T-helper 1 cell (primary cell): ENCODE measurements at places on chromosomes 4 and X.

DNA sequence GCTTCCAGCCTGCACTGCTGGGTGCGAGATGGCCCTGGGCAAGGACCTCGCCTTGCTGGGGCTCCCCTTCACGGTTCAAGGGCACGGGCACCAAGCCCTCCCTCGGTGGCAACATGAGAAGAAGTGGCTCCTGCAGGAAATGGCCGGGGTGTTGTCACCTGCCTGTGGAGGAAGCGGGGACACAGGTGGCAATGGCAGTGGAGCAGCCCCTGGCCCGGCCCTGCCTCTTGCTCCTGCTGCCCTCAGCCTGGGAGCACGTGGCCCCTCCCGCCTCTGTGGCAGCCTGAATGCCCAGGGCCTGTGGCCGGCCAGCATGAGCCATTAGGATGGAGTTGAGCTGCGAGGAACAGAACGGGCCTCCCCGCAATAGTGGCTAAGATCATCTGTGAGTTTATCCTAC is 16.8 kb downstream of the ABCD1 start:
- DNase-seq, result no peak

DNA sequence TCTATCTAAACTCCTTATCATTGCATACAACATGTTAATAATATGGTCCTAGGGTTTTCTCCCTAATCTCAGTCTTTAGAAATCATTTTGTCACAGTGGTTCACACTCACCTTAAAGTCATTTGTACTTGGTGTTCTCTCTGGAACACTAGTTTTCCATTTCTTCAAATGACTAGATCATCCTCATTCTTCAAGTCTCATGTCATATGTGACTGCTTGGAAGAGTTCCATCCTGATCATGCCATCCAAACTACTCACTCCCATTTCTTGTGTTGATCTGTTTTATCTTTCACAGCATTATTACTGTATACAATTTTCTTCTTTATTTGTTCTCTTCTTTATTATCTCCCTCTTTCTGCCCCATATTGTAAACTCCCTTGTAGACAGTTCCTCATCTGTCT is 66.5 kb downstream of the HTR2C start:
- no peak for DNase-seq

GRCh38 chr4:55758066-55758465 is 61.5 kb upstream of the EXOC1L start:
- no peak for DNase-seq

GRCh38 chr4:138439143-138439581 is 197.0 kb upstream of the SLC7A11 start:
- no peak for DNase-seq

DNA sequence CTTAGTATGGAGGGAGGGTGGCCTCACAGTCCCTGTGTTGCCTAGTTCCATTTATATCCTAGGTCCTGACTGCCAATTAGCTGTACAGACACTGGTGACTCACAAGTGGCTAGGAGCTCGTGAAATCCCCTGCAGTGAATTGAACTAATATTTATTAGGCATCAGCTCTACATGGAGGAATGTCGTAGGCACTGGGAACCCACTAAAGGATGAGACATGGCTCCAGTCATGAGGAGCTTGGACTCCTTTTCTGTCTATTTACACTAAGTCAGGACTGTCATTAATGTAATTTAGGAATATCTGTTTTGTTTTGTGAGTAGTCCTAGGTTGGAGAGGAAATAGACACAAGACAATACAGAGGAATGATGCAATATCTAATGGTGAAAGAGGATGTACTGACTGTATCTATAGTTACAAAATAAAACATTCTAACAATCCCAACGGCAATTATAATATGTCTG is 67.7 kb downstream of the MID1IP1 start:
- no peak for DNase-seq

GRCh38 chrX:42954880-42955279 is 176.9 kb upstream of the PPP1R2C start:
- DNase-seq, result no peak

- DNase-seq, result no peak
These were observed 422.3 kb downstream of the MAPK10 start for GRCh38 chr4:85937507-85937906.

DNA sequence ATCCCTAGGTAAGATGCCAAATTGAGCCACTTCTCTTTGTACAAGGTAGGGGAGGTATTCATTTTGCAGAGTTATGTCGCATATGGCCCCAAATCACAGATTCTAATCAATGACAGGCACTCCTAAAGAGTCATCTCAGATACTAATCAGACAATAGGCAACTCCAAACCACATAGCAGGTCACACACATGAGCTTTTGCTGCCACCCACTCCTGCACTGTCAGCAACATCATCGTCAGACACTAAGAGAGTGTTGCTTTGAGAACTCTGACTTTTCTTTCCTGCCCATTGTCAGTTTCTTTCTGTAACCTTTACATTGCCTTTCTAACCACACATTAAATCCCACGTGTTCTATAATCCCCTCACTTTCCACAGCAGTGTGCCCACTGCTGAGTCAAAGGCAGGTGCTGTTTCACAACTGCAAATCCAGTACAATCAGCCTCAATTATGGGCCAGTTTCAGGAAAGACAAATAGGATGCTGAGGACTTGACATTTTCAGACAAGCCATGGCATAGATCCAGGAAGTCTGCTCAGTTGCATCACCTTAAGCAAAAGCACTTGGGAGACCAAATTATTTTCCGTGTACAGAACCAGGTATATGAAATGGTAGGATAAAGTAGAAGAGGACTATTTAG is 23.5 kb downstream of the TMEM31 start:
- DNase-seq, result no peak

- DNase-seq, result no peak
These were observed 90.5 kb upstream of the ZNF827 start for GRCh38 chr4:146029147-146029546.

GRCh38 chrX:131741103-131741581 is 197.3 kb downstream of the OR13H1 start:
- no peak for DNase-seq

GRCh38 chrX:98203800-98204199 is 1320.1 kb downstream of the RPA4 start:
- DNase-seq, result no peak

DNA sequence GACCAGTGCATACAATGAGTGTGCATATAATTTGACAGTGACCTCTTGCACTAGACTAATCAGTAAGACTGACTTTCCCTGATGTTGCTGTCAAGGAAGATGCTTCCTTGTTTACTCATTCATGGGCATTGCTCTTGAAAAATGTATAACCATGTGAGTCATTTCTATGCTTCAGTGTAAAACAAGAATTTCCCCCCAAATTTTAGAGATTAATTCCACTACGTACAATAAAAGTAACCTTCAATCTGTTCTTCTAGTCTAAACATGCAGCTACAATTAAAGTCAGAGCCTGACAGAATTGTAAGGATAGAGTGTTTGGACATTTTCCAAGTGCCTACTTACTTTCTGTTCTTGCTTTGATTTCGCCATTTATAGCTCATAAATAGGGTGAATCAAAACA is 935.7 kb downstream of the RAPGEF2 start:
- no peak for DNase-seq

GRCh38 chr4:23225564-23225963 is 532.8 kb downstream of the GBA3 start:
- DNase-seq, result no peak

DNA sequence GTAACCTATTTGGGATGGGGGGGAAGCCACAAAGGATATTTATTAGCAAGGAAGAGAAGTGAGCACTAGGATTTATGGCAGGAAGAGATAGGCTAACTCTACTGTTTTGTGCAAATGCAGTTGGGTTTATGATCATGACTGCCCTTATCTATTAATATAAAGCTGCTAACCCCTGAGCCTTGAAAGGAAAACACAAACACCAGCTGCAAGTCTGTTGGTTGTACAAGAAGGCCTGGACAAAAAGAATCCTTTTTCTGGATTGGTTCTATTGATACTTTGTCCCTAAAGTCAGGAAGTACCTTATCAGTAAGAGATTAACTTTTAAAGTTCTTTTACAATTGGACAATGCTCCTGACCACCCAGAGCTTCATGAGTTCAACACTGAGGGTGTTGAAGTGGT is 188.8 kb downstream of the LRBA start:
- DNase-seq, result no peak

- DNase-seq, result no peak
These were observed 173.1 kb upstream of the MAP3K15 start for GRCh38 chrX:19688426-19688825.

DNA sequence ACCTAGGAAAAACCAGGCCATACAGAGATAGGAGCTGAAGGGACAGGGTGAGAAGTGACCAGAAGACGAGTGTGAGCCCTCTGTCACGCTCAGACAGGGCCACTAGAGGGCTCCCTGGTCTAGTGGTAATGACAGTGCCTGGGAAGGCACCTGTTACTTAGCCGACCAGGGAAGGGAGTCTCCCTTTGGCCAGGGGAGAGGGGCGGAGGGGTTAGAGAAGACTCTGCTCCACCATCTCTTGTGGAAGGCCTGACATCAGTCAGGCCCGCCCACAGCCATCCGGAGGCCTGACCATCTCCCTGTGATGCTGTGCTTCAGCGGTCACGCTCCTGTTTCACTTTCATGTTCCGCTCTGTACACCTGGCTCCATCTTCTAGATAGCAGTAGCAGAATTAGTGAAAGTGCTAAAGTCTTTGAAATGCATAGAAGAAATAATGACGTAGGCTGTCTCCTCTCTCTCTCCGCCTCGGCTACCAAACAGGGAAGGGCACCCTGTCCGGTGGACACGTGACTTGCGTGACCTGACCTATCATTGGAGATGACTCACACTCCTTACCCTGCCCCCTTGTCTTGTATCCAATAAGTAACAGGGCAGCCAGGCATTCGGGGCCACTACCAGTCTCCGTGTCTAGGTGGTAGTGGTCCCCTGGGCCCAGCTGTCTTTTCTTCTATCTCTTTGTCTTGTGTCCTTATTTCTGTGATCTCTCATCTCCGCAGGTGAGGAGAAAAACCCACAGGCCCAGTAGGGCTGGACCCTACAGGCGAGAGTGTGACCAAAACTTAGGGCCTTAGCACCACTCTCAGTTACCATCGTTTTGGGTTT is 26.7 kb downstream of the HTT-AS start:
- DNase-seq, result peak; percentile 62

GRCh38 chr4:182212211-182212761 is 30.9 kb upstream of the TENM3 start:
- DNase-seq, result no peak
